ENCODE measurements at places on chromosomes 11 and 22. TPM values are rescaled to one million over a fixed set of nuclear protein-coding genes. Genes with fewer than 3 reads are reported as not detected.

DNA sequence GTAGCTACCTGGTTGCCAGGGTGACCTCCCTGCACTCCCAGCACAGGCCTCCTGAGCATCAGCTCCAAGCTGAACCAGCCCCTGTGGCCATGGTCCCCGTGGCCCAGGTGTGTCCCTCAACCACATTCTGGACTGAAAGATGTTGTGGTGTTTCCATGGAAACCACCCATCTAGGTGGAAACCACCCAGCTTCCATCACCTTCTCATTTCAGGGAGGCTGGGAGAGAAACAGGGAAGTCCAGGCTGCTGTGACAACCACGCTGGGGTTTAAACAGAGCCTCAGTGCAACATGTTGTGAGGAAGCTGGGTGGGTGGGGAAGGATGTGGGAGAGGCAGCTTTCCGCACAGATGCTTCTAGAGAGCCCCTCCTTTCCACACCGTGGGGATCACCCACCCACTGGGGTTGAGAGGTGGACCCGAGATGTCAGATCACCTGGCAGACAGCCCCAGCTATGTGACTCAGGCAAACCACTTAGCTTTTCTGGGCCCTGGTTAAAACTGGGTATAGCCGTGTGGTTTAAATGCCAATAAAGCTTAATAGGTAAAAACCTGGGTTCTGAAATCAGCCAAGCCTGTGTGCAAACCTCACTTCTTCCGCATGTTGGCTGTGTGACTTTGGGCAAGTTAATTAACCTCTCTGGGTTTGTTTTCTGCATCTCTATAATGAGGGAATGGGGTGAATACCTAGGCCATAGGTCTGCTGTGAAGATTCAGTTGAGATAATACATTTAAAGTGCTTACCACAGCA is 46.4 kb downstream of the CD82 start:
- DNase-seq: no peak

DNA sequence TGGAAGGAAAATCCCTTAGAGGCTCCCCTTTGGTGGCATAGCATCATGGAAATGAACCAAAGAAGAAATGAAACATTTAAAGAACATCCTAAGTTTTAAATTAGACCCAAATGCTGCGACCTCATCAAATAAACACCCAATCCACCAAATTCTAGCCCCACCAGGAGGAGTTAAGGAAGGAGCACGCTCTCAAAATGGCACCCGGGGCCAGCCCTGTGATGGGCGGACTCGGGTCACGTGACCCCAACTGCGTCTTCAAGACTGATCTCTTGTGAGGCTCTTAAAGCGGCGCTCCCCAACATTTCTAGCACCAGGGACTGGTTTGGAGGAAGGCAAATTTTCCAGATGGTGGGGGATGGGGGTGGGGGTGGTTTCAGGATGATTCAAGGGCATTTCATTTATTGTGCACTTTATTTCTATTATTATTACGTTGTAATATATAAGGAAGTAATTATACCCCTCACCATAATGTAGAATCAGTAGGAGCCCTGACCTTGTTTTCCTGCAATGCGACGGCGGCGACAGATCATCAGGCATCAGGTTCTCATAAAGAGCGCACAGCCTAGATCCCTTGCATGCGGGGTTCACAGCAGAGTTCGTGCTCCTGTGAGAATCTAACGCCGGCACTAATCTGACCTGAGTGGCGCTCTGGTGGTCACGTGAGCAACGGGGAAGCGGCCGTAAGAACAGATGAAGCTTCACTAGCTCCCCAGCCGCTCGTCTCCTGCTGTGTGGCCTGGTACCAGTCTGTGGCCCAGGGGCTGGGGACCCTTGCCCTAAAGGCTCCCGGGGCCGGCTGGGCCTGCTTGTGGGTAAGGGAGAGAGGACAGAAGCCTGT is 90.6 kb upstream of the SLC22A12 start:
- DNase-seq: no peak

GRCh38 chr11:69442807-69443137 is 38.7 kb upstream of the LINC01488 start:
- no peak for DNase-seq

Gene GGT5
- total RNA-seq: 3.7 TPM
